ENCODE measurements at places on chromosomes 11 and 22.

GRCh38 chr22:29617922-29618629, 14.6 kb downstream of the NF2 start:
- DNase-seq: no peak

GRCh38 chr11:77214557-77214956, 86.5 kb downstream of the MYO7A start:
- no peak for DNase-seq

- no peak for DNase-seq
Observed at GRCh38 chr11:77806993-77807392, 13.5 kb downstream of the RSF1 start.

DNA sequence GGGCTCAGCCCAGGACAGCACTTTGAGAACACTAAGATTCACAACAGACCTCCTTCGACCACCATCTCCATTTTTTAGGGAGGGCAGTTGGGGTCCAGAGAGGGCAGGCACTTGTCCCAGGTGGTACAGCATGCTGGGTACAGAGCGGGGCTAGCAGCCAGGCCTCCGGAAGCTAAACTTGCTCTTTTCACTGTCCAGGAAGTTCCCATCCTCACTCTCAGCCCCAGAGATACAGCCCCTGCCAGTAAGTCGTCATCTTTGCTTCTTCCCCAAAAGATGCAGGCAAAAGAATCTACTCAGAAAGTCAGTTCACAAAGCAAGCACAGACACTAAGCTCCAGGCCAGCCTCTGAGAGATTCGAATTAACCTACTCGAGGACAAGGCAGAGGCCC, 6.7 kb upstream of the RAB3IL1 start:
- no peak for DNase-seq

DNA sequence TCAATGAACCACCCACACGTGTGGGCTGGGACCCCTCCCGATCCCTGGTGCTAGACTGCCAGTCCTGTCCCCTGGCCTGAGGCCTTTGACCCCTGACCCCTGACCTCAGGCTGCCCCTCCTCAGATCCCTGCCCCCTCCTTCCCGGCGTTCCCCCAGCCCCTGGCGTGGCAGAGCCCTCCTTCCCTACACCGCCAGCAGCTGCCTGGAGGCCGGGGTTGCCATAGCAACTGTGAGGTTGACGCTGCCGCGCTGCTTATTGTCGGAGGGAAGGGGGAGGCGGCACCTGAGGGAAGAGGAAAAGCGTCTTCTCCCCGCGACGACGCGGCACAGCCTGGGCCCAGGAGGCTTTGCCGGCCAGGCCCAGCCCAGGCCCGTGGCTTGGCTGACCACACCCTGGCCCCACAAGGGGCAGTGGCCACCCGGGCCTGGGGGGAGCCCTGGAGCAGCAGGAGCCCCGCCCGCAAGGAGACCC, 32.6 kb downstream of the SHANK3 start:
- DNase-seq: no peak
